ENCODE measurements at places on chromosomes 6 and 20.

DNA sequence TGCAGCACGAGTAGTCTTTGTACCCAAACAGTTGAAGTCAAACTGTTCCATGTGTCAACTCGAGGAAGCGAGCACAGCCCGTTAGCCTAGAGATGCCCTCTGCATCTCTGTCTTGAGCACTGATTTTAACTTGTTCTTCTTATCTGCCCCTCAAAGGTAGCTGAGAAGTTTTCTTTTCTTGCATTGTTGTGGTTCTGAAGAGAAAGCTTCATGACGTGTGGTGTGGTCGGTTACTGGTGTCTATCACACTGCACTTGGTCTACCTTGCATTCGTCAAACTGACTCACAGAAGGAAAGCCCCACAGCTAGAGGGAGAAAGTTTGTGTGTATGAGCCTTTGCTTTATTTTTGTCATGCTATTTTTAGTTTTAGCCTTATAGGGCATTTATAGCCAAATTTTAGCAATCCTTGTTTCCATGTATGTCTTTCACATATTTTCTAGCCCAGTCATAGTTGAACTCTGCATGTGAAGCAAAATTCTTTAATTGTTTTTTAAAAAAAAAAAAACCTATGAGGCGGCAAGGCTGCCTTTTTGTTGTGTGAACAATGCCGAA, 115.1 kb downstream of the JAG1 start:
- DNase-seq, result no peak

DNA sequence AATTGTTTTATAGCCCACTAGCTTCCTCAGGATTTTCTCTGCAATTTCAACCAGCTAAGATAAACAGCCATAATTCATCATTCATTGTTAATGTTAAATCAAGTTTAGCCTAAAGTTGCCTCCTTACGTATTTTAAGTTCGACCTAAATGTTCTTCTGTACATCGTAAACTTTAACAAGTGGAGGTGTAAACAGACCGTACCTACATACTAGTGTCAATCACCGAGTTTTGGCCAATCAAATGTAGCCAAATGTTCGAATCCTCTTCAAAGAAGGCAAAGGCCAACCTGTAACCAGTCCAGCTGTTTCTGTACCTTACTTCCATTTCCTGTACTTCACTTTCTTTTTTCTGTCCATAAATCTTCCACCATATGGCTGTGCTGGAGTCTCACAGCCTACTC, 13.5 kb downstream of the MBOAT1 start:
- DNase-seq, result no peak

DNA sequence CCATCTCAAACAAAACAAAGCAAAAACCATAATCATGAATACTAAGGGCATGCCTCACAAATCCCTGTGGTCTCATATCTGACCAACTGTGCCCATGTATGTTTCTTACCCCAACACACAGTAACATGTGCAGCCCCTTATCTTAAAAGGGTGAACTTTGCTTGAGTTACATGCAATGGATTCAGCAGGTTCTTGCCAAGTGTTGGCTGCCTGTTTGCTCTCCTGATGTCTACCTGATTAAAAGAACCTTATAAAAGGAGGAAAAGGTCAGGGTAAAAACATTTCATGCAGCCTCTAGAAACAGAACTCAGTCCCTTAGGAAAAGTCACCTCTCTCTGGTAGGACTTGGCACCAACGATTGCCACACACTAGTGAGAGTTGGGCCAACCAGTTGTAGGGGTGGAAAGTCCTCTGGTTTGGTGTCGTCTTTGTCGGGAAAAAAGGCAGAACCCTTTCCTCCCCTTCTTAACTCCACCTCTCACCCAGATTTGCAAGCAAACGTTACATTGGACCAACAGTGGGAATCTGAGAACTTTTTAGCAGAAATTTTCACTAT, 14.0 kb upstream of the LRRN4 start:
- DNase-seq, result no peak

DNA sequence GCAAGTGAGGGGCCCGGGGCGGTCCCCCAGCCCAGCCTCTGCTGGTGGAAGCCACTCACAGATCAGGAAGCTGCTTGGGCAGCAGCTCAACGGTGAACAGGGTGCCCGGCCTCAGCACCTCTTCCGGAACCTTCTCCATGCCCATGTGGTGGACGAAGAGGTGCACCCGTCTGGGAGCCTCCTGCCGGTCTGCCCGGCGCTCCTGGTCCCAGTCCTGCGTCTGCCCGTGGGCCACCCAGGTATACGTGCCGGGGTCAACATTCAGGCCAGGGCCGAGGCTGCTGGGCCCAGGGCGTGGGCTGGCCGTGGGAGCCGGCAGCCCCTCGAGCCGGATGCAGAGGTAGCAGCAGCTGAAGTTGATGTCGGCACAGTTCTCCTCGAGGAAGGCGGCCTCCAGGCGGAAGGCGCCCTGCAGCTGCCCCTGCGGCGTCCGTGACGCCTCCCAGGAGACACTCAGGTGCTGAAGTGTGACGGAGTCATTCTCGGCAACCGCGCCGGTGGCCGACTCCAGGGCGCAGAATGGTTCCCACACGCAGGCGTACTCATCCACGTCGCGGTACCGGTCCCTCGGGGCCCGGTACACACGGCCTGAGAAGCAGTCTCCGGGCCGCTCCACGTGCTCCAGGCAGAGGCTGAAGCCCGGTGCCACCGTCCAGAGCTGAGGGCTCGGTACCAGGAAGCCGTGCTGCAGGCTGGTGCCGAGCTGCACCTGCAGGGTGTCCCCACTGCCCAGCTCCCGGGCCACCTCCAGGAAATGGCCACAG, 8.7 kb downstream of the FNDC11 start:
- DNase-seq, result no peak

DNA sequence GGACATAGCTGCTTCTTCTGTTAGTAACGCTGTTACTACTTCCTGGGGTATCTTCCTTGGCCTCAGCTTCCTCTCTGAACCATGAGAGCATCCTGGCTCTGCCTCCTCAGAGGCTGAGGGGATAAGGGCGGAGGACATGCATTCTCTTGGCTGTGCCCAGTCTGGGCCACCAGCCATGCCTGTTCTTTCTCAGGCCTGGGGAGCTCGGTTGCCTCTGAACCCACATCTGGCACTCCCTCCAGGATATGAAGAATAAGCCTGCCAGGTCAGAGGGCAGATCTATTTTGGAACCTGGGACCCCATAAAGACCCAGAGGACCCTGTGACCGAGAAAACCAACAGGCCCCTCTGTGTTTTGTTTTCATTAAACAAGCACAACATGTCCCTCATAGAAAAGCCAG, 6.6 kb upstream of the ANGPT4 start:
- no peak for DNase-seq

DNA sequence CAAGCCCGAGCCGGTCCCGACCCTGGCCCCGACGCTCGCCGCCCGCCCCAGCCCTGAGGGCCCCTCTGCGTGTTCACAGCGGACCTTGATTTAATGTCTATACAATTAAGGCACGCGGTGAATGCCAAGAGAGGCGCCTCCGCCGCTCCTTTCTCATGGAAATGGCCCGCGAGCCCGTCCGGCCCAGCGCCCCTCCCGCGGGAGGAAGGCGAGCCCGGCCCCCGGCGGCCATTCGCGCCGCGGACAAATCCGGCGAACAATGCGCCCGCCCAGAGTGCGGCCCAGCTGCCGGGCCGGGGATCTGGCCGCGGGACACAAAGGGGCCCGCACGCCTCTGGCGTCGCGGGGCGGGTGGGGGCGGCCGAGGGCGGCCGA, 37.5 kb downstream of the YTHDF1 start:
- no peak for DNase-seq

- no peak for DNase-seq
Observed at GRCh38 chr20:62330576-62331317, 27.9 kb downstream of the ADRM1 start.

GRCh38 chr6:119112812-119113530, 34.5 kb upstream of the FAM184A start:
- no peak for DNase-seq

DNA sequence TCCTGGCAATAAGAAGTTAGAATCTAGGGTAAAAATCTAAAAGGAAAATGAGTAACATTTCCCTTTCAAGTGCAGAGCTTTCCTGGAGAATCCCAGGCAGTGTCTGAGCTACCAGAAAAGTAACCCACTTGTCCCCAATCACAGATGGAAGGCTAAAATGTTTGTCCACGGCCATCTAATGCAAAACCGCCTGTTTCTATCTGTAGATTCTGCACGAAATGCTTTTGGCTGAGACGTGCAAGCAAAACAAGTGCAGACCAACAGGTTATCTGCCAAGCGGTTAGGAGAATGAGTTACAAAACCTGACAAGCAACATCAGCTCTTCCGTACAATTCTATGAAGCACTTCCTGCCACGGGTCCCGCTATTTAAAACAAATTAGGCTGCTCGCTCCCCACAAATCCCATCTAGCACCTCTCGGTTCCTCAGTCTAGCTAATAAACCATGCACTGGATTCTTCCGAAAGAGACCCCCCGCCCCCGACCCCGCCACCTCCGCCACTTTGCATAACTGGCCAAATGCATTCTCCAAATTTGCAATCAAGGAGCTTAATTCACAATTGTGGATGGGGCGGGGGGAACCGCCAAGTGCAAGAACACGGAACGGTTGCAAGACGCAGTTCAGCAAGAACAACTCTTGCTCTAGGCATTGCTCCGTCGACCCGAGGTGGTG, 1.4 kb downstream of the ELOVL5 start:
- DNase-seq, result peak; percentile 39

- no peak for DNase-seq
Observed at GRCh38 chr6:126967296-126968005, 151.0 kb upstream of the RSPO3 start.

DNA sequence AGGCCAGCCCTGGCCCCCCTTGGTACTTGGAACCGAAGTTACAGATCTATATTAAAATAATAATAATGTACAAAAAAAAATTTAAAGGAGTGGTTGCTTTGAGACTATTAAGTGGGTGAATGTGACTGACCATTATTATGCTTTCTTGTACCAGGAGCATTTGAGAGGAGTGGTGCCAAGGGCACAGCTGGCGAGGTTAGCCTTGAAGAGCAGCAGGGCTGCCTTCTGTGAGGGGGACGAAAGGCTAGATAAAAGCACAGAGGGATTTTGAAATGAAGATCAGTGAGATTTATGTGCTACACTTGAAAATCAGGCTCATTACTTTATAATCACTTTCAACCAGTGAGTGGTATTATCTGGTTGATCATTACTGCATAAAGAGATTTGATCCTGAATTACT, 48.6 kb downstream of the FIG4 start:
- no peak for DNase-seq

DNA sequence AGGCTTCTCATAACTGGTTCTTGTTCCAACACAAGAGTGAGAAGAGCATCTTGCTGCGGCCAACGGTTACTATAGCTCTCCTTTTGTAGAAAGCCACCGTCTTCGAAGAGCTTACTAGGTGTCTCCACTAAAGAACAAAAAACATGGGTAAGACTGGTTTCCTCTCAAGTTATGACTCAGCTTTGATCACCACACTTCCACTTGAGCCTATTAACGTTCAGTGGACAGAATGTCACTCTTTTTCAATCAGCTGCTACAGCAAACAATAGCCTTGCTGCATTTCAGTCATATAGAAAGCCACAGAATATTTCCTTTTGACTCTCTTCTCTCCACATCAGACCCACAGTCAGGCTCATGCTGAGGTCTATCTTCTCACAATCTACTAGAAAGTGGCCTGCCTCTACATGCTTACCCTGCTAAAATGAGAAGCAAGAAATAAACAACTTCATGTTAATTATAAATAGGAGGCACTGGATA, 243.5 kb upstream of the PREP start:
- DNase-seq, result no peak

- no peak for DNase-seq
Observed at GRCh38 chr20:56348746-56349145, 10.0 kb upstream of the FAM210B start.

DNA sequence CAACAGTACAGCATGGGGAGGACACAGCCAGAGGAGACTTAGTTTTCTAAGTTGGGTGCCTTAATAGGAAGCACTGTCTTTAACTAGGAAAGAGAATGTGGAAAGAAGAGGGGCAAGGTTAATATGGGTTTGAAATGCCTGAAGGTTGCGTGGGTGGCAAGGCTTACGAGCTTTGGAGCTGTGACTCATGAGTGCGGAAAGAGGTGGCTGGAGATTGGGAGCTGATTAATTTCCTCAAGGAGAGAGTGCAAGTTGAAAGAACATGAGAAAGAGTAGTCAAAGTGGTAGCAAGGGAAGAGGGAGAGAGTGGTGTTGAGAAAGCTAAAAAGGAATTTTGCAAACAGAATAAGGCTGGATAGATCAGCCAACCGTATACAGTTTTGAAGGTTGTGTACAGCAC, 315.1 kb upstream of the PRND start:
- DNase-seq, result no peak
